ENCODE measurements at places on chromosomes 6 and 20. TPM values are rescaled to one million over a fixed set of nuclear protein-coding genes. Genes with fewer than 3 reads are reported as not detected.
A peak's percentile ranks its signal among the peaks of the same experiment; 100 is the strongest.

- peak; percentile 81 for DNase-seq
Measured at GRCh38 chr20:35600993-35601973, 14.3 kb upstream of the SPAG4 start.

BCL2L1 gene
- 191 TPM for total RNA-seq

GRCh38 chr6:167750956-167751358, 75.8 kb upstream of the AFDN start:
- peak; percentile 92 for DNase-seq

DNA sequence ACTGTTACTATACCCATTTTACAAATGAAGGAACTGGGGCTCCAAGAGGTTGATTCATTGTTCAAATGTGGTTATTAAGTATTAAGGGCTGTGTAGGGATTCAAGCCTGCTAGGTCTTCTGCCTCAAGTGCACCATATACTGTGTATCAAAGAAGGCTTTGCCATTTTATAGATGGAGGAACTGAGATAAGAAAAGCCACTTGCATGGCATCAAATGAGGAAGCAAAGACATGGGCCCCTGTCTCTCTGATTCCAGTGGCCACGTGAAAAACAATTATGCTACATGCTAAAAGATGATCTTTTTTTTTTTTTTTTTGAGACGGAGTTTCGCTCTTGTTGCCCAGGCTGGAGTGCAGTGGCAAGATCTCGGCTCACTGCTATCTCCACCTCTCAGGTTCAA, 67.0 kb downstream of the TMEM200A start:
- no peak for DNase-seq

DNA sequence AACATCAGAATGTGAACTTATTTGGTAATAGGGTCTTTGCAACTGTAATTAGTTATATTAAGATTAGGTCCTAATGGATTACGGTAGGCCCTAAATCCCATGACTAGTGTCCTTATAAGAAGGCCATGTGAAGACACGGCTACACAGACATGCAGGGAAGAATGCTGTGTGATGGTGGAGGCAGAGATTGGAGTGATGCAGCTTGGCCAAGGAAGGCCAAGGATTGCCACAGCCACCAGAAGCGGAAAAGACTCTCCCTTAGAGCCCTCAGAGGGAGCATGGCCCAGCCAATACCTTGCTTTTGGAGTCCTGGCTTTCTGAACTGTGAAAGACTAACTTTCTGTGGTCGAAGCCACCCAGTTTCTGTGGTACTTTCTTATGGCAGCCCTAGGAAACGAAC, 9.7 kb upstream of the SMIM13 start:
- DNase-seq, result no peak

DNA sequence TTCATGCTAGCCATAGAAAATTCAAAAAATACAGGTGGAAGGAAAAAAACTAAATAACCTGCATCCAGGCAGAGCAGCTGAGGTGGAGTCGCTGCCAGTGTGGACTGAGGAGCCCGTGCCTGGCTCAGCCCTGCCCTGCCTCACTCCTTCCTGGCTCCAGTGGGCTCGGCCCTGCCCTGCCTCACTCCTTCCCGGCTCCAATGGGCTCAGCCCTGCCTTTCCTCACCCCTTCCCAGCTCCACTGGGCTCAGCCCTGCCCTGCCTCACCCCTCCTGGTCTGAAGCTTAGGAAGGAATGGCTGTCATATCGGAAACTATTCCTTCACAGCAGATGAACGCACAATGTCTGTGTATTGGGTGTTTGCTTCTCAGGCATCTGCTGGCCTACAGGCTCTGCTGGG, 142.1 kb downstream of the SMOC2 start:
- no peak for DNase-seq

DNA sequence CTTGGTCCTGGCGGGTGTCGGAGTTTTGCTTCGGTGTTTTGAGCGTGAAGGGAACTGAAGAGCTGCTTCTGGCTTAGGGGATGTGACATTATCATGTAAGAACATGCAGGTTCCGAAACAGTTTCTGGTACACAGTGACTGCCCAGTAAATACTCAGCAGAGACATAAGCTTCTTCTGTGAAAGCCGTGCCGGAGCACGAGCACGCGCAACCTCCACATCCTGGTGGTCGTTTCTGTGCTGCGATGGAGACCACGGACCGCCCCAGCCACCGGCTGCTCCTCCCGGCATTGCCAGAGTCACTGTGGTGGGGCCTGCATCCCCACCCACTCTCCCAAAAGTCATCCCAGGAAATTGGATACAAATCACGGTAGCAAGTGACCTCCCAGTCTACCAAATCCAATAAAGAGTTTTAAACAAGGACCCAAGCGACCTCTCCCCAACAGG, 18.7 kb downstream of the KIF25 start:
- DNase-seq, result no peak

GRCh38 chr6:1363729-1364572, 25.4 kb upstream of the FOXF2 start:
- peak; percentile 26 for DNase-seq

FAM184A gene
- total RNA-seq, result 1.0 TPM

DNA sequence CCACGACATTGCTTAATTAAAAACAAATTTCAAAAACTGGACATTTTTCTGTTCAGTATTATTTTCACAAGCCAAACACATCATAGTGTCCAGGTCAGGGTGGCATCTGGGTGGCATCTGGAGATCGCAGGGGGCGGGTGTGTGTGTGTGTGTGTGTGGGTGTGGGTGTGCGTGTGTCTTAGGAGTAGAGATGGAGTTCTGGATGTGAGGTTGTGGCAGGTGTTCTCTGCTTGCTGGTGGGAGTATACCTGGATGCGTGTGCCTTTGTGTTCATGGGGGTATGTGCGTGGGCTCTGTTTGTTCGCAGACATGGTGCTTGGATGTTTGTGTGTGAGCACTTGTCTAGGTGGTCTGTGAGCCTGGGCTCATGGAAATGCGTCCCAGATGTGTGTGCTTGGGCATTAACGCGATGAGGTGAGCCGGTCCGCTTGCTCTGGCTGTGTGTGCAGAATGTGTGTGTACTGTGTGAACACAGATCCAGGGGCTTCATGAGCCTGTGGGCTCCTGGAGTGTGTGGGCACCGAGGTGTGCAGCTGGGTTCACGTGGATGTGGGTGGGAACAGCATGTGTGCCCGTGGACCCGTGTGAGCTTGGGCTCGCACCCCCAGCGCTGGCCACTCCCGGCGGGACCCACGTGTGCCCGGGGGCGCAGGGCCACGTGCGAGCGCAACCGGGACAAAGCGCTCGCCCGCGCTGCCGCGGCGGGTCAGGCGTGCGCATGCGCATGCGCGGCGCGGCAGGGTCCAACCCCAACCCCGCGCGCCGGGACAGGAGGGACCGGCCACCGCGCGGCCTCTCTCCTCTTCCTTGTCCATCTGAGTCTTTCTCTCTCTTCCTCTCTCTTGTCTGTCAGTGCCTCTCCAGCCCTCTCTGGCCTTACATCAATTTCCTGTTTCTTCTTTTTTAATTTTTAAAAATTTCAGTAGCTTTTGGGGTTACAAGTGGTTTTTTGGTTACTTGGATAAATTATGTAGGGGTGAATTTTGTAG, 60.4 kb downstream of the SRC start:
- no peak for DNase-seq

DNA sequence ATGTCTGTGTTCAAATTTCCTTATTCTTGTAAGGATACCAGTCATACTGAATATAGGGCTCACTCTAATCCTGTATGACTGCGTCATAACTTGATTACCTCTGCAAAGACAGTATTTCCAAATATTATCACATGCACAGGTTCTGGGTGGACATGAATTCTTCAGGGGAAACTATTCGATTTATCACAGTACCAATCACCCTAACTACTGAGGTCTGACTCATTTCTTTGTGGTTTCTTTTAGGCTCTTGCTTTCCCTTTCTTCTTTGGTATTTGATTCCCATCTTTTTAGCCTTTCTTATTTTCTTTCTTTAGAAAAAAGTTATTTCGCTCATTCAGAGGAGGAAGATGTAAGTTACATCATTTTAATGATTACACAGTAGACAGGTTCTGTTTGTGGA, 40.3 kb upstream of the TBX18 start:
- DNase-seq, result no peak

PAK5 gene
- 12.5 TPM for total RNA-seq

GRCh38 chr6:19836799-19837510, at the start of gene ID4:
Gene ID4, plus strand, starts transcription at chr6:19837370. Its CDS starts 385 bp downstream, at chr6:19837755.
- DNase-seq, result peak; percentile 86

BPIFB2 gene
- 0.17 TPM for total RNA-seq

DNA sequence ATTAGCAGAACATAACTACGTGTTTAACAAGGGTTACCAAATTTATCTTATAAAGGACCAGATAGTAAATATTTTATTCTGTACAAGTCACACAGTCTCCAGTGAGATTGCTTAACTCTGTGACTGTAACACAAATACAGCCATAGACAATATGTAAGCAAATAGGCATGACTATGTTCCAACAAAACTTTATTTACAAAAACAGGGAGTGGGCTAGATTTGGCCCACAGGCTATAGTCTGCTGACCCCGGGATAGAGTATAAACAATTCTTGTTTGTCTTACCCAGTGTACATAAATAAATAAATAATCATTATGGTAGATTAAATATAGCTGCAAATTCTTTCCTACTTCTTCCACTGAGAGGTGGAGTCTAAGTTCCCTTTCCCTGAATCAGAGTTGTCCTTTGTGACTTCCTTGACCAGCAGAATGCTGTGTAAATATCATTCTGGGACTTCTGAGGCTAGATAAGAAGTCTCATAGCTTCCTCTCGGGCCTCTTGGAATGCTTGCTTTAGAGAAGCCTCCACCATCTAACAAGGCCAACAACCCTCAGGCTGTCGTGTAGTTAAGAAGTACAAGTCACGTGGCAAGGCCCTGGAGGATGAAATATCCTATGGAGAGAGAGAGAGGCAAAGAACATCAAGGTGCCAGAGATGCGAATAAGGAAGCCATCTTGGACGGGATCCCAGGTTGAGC, 59.1 kb upstream of the TMEM244 start:
- DNase-seq, result no peak

DNA sequence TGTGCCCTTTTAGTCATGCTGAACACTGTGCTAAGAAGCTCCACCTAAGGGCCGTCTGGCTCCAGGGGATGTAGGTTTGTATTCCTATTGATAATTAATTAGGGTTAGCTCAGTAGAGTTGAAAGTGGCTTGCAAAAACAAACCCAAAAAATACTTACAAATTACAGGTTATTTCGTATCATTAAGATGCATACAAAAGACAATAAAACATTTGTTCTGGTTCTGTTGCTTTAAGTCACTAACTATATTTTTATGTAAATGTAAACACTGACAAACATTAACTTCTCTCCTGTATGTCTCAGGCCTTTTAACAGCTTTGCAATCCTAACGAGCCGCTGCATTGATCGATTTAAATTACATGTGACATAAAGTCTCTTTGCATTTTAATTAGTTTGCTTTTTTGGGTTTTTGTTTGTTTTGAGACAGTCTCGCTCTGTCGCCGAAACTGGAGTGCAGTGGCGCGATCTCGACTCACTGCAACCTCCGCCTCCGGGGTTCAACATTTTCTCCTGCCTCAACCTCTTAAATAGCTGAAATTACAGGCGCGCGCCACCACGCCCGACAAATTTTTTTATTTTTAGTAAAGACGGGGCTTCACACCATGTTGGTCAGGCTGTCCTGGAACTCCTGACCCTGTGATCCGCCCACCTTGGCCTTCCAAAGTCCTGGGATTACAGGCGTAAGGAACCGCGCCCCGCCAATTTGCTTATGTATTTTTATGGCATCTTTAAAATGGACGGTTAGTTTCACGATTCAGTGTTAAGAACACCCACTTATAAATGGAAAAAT, 110.9 kb downstream of the HFE start:
- peak; percentile 38 for DNase-seq

DNA sequence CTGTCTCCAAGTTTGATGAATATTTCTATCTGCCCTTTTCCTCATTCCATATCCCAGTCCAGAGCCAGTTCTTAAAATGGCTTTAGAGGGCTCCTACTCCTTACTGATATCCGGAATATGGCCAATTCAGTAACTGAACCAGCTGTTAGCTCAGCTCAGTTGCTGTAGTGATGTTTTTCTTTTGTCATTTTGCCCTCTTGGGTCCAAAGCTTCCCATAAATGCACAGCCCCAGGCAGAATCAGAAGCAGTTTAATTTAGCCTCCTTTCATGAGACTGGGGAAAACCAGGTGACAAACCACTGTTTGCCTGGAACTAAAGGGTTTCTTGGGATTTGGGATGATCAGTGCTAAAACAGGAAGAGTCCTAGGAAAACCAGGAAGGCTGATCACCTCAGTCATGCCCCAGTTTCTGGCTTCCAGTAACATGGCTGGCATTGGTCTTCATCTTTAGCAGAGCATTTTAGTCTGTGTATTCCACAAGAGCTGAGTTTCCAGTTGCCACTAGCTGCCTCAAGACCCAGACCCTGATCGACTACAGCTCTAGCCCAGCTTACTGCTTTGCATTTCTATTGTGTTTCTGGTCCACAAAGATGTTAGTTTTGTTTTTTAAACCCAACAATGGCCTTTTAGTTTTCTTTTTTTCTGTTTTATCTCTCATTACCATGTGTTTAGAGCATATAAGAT, 40.6 kb upstream of the REV3L start:
- no peak for DNase-seq

DNA sequence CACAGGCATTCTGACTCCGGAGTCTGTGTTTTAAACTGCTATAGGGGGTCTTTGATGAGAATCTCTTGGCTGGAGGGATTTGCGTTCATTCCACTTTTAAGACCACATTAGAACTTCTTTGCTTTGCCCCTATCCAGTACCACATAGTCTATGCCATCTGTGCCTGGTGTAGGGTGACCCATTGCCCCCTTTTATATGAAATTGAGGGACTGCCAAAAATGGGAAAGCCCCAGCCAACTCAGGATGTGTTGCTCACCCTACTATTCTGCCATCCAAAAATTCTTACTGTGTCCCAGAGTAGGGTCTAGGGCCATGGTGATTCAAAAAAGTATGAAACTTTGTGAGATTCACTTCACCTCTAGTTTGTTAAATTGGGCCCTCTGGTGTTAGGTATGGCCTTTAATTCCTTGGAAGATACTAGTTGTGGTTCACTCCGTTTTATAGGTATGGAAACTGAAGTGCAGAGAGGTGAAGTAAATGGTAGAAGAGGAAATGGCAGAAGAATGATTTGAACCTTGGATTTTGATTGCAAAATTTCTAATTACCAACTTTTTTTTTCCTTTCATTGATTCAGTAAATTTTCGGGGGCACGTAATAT, 1.4 kb downstream of the PFDN4 start:
- no peak for DNase-seq

PNPLA1 gene
- total RNA-seq, result 0.14 TPM

GRCh38 chr6:38783443-38784228, 68.5 kb downstream of the DNAH8 start:
- DNase-seq, result no peak

GSTA3 gene
- total RNA-seq, result not detected

- no peak for DNase-seq
Measured at GRCh38 chr6:108476847-108477430, 83.8 kb upstream of the FOXO3 start.

DACT2 gene
- 3.2 TPM for total RNA-seq

RIPPLY2 gene
- total RNA-seq, result not detected

GRCh38 chr6:53792016-53792415, 2.8 kb upstream of the LRRC1 start:
- DNase-seq, result no peak

DYNLT2 gene
- 1.5 TPM for total RNA-seq

GRCh38 chr6:36825994-36826393, 13.2 kb downstream of the CPNE5 start:
- DNase-seq, result no peak

IRAK1BP1 gene
- 7.5 TPM for total RNA-seq

- DNase-seq, result no peak
Measured at GRCh38 chr6:65701325-65701724, 5.7 kb downstream of the EYS start.

OXT gene
- total RNA-seq, result 0.46 TPM

PLCB1 gene
- 19.0 TPM for total RNA-seq

- DNase-seq, result no peak
Measured at GRCh38 chr6:30625511-30625910, 1.2 kb upstream of the ATAT1 start.

Measured in mucosa of gallbladder (tissue), 1 donor.